ENCODE measurements at places on chromosomes 7 and 10. TPM values are rescaled to one million over a fixed set of nuclear protein-coding genes. Genes with fewer than 3 reads are reported as not detected.

GRCh38 chr10:117552156-117552631 is 9.6 kb downstream of the EMX2 start:
- peak; percentile 46 for DNase-seq

DNA sequence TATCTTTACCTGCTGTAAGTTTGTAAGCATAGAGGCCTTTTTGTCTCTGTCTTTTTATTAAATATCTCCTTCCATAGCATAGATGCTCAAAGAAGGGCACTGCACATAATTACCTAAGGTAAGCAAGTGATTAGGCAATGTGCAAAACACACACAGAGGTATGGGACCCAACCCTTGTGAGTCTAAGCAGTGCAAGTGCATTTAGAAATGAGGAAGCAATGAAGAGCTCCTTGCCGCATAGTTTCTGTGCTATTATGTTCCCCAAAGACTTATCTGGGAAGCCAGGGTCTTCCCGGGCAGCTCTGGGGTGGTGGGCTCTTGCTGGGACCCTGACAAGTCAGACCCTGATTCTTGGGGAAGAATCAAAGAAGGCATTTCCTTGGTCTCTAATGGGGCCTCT is 13.5 kb upstream of the MGAM2 start:
- DNase-seq, result no peak

DNA sequence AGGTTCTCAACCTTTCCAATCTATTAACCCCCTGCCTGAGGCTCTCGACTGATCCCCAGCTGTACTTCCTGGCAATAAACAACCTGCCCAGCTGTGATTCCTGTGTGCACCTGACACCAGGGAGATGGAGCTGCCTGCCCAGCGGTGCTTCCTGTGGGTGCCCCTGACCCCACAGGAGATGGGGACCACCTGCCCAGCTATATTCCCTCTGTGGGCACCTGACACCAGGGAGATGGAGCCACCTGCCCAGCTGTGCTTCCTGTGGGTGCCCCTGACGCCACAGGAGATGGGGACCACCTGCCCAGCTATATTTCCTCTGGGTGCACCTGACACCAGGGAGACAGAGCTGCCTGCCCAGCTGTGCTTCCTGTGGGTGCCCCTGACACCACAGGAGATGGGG is 184.0 kb downstream of the DIP2C start:
- no peak for DNase-seq

GRCh38 chr10:6721964-6722615 is 142.0 kb upstream of the PRKCQ start:
- DNase-seq, result peak; percentile 98

DNA sequence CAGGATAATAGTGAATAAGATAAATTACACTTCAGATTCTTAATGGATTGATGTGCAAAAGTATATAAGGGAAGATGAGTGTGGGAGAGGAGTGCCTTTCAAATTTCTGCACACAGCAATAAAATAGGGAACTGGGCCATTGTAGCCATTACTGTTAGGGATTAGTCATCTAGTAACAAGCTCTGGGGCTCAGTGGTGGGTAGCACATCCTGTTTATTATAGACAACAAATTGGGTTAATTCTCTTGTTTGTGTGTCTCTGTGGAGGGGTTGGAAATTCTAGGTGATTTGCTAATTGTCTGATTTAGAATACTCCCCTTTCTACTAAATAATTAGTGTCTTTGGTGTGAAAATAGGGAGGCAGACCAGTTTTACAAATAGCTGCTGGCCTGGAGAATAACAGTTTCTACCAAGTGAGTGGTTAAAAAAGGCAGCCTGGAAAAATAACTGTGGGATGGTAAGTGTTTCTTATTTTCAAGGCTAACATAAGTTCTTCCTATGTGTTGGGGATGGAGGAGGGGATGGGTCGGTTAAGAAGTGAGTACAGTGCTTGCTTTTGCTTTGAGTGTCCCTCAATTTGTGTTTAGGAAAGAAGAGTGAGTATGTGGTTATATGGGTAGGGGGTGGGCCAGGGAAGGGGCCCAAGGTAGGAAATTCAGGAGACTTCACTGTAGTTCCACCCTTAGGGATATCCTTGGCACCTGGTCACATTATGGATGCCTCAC is 43.3 kb upstream of the TMEM248 start:
- DNase-seq, result peak; percentile 31

DNA sequence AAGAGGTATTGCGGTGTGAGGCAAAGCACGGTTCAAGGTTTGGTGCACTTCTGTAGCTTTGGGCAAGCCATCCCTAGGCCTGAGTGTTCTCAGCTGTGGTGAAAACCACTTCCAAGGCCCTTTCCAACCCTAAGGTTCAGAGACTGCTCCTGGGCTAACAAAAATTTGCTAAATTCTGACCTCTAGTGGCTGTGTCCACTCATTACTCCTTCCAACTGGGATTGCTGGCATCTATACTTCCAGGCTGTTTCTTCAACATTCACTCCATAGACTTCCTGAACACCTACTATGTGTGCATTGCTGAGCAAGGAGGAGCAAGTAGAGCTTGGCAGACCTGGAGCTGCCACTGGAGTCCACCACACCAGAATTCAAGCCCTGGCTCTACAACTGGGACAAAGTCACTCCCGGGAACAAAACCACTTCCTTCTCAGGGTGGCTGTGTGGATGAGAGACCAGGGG is 29.3 kb upstream of the SH3PXD2A start:
- peak; percentile 60 for DNase-seq

DNA sequence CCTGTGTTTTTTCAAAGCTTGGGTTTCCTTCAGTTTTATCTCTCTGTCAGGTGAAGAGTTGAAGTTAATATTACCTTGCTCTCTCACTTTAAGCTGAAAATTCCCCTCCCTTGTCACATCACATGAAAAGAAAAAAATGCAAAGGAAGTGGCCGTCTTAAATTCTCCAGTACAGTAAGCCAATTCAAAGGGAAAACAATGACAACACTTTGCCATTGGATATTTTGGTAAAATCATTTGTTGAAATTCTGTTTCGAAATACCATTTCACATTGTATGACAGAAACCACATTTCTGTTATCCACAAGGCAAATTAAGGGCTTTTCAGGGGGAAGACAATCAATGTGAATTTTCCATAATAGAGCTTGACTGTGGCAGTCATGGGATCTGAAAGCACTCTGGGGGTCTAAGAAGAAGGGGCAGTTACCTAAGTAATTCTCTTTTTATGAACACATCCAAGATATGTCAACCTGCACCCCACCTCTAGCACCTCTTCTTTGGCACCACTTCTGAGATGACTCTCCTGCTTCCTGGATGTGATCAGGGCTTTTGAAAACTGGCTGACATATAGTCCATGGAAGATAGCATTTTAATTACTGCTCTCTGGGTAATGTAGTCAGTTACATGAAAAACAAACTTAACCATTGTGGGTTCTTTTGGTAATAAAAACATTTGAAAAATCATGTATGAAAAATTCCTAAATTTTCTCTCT is 63.8 kb downstream of the ENTPD1 start:
- no peak for DNase-seq

DNA sequence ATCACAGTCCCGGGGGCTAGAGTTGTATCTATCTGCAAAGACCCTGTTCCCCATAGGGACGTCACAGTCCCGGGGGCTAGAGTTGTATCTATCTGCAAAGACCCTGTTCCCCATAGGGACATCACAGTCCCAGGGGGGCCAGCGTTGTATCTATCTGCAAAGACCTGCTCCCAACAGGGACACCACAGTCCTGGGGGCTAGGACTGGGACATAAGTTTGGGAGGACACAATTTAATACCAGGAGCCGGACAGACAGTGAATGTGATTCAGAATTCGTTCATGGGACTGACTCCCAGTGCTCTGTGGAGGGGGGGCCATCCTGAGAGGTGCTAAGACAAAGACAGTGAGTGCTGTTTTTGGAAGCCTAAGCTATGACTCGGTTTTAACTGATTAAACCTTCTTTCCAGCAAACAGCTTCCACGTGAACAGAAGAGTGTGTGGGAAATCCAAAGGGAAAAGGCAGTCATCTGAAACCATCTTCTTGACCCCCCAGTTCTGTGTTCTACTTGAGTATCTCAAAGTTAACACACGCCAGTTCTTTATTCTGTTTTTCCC is 153.0 kb downstream of the DIP2C start:
- DNase-seq, result no peak

- no peak for DNase-seq
These were observed 112.3 kb downstream of the LHPP start for GRCh38 chr10:124573726-124574455.

GRCh38 chr10:92052741-92053140 is 129.2 kb downstream of the BTAF1 start:
- no peak for DNase-seq

DNA sequence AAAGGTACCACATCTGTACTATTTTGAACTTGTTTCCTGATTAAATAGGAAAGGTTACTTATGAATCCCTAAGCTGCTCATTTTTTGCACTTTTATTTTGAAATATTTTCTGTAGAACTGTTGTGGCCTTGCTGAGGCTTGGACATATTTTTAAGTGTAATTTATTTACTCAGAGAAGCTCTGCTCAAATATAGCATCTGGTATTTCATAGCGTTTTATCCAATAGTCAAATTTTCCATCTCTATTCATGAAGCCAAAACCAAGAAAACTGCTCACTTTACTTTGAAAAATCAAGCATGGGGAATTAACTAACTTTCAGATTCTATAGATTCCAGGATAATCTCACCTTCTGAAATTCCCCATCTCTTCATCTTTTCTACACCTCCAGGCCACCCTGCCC is 6.6 kb upstream of the FAM3C start:
- DNase-seq, result no peak

The PLEKHS1 gene
- under 0.01 TPM for total RNA-seq

The MRLN gene
- not detected for total RNA-seq

The SAMD9 gene
- 15.8 TPM for total RNA-seq

The ORAI2 gene
- 49.9 TPM for total RNA-seq

The RHOBTB1 gene
- total RNA-seq, result 42.2 TPM
